ENCODE measurements at places on chromosomes 3 and 15.

- no peak for DNase-seq
Observed at GRCh38 chr3:124885466-124886167, 1.5 kb downstream of the ITGB5 start.

GRCh38 chr15:84816694-84817465 is at the start of gene ALPK3:
Gene ALPK3 (plus strand): TSS chr15:84817356. CDS start chr15:84817453, 97 bp downstream.
- DNase-seq = no peak

GRCh38 chr3:134255404-134255803 is 4.7 kb upstream of the RYK start:
- DNase-seq = no peak

DNA sequence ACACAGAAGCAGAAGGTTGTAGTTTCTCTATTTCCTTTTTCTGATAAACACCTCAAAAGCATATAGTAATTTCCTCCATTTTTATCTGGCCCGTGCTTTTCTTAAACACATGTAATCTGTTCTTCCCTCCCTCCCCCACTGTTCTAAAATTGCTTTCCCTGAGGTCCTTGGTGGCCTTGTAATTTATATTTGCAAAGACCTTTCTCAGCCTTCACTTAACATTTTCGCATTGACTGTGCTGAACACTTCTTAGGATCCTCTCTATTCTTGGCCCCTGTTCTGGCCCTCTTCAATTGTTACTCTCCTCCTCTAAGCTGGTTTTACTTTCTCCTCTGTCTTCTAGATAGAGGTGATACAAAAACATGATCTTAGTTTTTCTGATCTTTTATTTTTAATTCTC is 28.3 kb downstream of the GAP43 start:
- DNase-seq = no peak

GRCh38 chr15:101088271-101088670 is 163.6 kb downstream of the CHSY1 start:
- no peak for DNase-seq

GRCh38 chr15:76358453-76358852 is 21.9 kb downstream of the ISL2 start:
- DNase-seq = no peak

GRCh38 chr3:74633021-74633420 is 18.6 kb upstream of the CNTN3 start:
- DNase-seq = no peak

DNA sequence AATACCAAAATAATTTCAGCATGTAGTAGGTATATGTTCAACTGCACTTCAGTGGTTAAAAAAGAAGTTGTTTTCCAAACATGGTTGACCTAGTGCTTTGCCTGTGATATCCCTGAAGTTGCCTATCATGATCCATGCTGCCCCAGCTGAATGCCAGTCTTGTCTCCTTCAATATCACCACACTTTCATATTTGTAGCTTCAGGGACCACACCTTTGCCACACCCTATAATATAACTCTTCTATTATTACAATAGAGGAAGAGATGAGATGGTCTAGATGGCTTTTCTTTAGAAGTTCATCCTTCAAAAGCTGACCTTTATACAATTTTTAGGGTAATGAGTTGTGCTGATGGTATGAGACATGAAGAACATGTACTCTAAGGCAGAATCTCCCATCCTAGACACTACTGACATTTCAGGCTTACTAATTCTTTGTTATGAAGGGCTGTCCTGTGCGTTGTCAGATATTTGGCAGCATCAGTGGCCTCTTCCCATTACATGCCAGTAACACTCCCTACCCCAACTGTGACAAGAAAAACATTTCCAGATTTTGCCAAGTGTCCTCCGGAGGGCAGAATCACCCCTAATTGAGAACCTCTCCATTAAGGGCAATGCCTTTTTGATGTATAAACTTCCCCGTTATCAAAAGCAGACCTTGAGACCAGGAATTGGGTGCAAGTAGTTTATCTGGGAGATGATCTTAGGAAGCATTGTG is 76.2 kb upstream of the PLCL2 start:
- DNase-seq = no peak

DNA sequence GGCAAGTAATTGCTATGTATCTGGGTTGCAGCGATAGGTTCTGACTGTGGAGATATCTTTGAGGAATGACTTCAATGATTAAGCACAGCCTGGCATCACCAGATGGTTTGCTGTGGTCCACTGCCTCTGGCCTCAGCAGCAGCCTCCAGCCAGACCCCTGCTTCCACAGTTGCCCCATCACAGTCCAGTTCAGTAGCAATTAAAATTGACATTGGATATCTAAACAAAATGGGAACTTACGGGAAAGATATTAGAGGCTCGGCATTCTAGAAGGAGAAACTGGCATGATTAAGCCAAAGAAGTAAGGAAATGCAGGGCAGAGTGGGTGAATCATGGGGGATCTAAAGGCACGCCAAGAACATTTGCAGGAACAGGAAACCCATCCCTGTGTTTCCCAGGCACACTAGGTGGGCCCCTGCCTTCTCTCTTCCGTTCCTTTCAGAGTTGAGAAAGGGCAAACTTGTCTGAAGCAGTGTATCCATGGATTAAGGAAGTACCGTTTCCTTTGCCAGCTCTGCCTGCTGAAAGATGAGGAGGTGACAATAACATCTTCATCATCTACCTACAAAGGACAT is 36.3 kb upstream of the SH3BP5 start:
- no peak for DNase-seq

- no peak for DNase-seq
Observed at GRCh38 chr15:95784508-95784907, 546.0 kb upstream of the NR2F2 start.

DNA sequence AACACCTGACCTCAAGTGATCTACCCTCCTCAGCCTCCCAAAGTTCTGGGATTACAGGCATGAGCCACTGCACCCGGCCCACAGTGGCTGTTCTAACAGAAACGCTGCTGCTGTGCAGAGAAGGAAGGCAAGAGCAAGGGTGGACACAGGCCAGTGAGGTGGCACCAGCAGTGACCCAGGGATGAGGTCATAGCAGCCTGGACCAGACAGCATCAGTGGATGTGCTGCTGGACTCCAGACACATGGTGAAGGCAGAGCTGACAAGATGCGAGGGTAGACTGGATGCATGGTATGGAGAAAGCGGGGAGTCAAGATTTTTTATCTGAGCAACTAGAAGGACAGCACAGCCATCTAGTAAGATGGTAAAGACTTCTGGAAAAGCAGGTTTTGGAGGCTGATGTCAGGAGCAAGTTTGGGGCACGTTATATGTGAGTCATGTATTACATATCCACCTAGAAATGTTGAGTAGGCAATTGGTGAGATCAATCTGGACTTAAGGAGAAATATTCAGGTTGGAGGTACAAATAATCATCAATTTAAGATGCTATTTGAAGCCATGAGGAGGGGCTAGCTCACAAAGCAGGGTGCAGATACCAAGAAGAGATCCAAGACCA is 22.1 kb upstream of the TJP1 start:
- no peak for DNase-seq

DNA sequence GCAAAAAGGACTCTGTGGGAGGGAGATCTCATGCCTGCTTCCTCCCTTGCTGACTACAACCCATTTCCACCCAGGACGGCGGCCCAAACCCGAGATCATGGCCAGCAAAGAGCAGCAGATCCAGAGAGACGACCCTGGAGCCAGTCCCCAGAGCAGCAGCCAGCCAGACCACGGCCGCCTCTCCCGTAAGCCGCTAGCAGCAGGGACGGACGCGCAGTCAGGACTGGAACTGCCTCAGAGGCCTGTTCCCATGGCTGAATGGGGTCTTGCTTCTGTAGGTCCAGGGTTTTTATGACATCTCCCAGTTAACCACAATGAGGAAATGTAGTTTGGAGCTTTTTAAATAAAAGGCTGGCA is 67.2 kb downstream of the BOC start:
- no peak for DNase-seq

DNA sequence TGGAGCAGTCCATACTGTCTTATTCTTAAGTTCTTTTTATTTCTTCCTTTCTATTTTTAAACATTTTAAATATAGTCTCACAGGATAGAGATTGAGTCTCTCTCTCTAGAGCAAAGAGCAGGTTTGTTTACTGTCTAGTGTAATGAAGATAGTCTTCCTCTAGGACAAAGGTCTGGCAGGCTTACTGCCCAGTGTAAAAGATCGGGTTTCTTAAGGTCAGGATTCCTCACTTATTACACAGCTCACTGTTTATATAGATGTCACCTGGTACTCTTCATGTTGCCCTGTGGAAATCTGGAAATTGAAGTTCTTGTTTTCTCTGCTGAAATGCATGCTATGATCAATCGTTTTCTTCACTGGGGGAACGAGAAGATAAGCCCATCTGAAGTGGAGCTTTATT is 76.0 kb downstream of the ZBBX start:
- no peak for DNase-seq

DNA sequence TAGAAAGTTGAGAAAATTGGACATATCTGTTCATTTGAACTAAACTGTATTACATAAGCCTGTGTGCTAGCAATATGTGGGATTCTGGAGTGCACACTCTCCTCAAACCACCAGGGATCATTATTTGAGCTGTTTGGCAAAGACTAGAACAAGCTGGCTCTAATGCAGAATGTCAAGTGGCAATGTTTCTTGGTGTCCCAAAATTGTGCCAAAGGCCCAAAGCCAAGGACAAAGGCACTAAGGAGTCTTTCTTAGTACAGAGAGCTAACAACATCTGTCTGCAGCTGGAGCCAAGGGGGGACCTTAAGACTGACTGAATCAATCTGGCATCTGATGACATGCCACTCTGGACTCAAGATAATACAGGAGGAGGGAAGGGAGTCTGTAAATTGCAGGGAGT is 76.7 kb upstream of the STRIT1 start:
- DNase-seq = no peak

GRCh38 chr3:46677411-46677726 is 16.1 kb downstream of the ALS2CL start:
- no peak for DNase-seq

GRCh38 chr15:61157933-61158332 is 71.2 kb downstream of the RORA start:
- DNase-seq = no peak

DNA sequence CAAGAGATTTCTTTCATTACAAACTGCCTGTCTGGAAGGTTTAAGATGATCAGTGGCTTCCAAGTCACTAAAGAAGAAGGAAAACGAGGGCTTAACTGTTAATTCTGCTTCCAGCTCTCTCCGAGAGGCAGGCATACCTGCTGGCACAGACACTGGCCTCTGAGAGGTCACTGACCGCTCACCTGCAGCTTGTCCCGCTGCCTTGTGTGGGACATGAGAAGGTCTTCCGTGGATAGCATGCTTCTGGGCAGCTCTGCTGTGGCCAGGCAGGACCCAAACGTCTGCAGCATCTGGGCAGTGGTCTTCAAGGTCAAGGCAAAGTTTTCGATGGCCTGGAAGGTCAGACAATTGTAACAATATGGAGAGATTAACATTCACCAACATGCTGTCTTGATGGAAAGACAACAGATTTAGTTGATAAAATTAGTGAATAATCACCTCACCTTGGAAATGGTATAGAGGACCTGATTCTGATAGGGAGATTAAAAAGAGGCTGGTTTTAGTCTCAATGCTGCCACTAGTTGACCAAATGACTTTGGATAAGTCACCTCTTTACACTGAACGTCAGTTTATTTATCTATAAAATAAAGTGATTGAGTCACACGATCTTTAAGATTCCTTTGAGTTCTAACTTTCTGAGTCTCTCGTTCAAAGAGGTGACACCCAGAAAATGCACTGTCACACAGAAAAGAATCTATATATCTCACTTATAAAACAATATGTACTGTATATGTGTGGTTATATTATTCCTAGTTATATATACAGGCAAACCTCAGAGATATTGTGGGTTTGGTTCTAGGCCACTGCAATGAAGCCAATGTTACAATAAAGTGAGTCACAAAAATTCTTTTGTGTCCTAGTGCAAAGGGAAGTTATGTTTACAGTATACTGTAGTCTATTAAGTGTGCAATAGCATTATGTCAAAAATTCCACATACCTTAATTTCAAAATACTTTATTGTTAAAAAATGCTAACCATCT is 65.1 kb downstream of the B3GNT5 start:
- no peak for DNase-seq

GRCh38 chr15:66883284-66883911 is 181.4 kb downstream of the SMAD6 start:
- no peak for DNase-seq

- no peak for DNase-seq
Observed at GRCh38 chr3:196274585-196274984, 12.9 kb downstream of the PCYT1A start.

DNA sequence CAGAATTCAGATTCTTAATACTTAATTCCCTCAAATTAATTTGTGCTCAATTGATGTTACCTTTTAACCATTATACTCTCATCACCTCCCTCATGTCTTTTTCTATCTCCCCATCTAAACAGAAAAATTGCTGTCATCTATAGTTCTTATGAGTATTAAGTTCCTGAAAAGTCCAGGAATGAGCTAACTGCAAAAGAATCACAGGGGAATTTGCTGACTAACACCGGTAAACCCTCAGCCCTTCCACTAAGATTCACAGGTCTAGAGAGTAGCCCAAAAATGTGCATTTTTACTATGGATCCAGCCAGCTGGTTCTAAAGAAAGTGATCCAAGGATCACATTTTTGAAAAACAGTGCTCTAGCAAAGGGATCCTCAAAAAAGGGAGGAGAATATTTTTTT is 67.0 kb downstream of the SETD2 start:
- no peak for DNase-seq

GRCh38 chr3:39541917-39542329 is 74.4 kb downstream of the MOBP start:
- DNase-seq = peak; percentile 13

DNA sequence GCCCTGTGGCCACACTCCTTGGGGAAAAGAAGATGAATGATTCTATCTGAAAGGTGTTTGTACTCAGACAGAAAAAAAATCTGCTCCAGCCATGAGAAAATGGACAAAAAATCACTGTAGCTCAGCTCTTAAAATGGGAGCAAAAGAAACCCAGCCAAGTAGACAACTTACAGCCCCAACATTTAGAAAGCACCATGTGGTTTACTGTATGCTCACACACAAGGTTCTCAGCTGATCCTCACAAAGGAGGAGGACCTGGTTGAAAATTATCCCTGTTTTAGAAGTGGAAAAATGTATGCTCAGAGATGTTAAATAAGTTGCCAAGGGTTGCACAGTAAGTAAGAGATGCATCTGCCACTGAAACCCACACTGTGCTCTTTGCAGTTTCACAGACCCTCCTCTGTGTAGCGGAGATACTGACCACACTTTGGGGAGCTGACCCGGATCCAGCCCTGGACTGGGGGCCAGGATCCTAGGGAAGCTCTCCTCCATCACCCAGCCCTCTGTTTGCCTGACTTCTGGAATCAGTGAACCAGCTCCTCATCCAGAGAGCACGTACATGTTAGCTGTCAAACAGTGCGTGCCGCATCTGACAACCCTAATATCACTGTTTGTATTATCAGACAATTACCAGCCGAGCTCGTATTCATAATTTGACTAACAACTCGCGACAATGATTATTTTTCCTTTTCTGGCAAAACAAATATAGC is 32.7 kb upstream of the TPRG1 start:
- no peak for DNase-seq

GRCh38 chr15:69275933-69276560 is 22.7 kb upstream of the PAQR5 start:
- no peak for DNase-seq

GRCh38 chr3:48548729-48549705 is 7.6 kb downstream of the PFKFB4 start:
- peak; percentile 28 for DNase-seq

GRCh38 chr15:80573606-80574005 is 121.5 kb upstream of the ABHD17C start:
- DNase-seq = no peak
